ENCODE measurements at places on chromosomes 6 and 20. TPM values are rescaled to one million over a fixed set of nuclear protein-coding genes. Genes with fewer than 3 reads are reported as not detected.
A peak's percentile ranks its signal among the peaks of the same experiment; 100 is the strongest.

The KCNK5 gene
- total RNA-seq, result 10.9 TPM

The CLPSL2 gene
- not detected for total RNA-seq

The ZBTB46 gene
- total RNA-seq, result 9.9 TPM

The MRPL18 gene
- 47.8 TPM for total RNA-seq

The SLC22A7 gene
- total RNA-seq, result not detected

The LCA5 gene
- total RNA-seq, result 7.1 TPM

DNA sequence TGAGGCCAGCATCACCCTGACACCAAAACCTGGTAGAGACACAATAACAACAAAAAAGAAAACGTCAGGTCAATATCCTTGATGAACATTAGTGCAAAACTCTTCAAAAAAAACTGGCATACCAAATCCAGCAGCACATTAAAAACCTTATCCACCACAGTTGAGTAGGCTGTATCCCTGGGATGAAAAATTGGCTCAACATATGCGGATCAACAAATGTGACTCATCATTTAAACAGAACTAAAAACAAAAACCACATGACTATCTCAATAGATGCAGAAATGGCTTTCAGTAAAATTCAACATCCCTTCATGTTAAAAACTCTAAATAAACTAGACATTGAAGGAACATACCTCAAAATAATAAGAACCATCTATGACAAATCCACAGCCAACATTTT is 59.6 kb upstream of the PHIP start:
- H3K4me3 ChIP-seq, result no peak overlapping the region
- H3K36me3 ChIP-seq, result no peaks in the 10 kb centered on the region
- DNase-seq, result no peak
- H3K4me1 ChIP-seq, result no peaks in the 10 kb centered on the region

DNA sequence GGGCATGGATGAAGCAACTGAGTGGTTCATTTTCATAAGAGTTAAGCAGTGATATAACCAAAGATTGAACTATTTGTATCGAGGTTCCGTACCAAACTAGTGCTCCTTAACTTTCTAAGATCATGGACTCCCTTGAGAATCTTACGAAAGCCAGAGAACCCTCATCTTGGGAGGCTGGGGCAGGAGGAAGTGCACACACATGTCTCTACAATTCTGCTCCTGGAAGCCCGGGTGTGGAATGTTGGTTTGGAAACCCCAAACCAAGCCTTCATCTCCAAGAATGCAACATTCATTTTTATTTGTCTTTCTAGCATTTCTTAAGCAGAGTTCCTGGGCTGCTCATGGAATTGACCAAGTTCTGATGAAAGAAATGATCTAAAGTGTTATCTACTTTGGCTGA is 250.5 kb upstream of the PRND start:
- no peaks in the 10 kb centered on the region for H3K4me1 ChIP-seq
- H3K36me3 ChIP-seq, result no peaks in the 10 kb centered on the region
- DNase-seq, result no peak
- no peak overlapping the region for H3K27ac ChIP-seq

DNA sequence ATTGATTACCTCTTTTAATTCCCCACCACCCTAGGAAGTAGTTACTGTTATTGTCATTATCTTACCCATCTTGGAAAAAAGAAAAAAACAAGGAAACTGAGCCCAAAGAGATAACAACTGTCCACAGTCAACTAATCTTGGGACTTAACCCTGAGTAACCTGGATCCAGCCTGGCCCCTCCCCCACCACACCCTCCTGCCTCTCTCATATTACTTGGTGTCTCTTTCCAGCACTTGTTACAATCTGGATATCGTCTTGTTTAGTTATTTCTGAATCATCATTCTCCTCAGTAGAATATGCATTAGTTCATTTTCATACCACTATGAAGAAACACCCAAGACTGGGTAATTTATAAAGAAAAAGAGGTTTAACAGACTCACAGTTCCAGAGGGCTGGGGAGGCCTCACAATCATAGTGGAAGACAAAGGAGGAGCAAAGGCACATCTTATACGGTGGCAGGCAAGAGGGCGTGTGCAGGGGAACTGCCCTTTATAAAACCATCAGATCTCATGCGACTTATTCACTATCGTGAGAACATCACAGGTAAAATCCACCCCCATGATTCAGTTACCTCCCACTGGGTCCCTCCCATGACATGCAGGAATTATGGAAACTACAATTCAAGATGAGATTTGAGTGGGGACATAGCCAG is 60.3 kb downstream of the LY86 start:
- no peak overlapping the region for H3K4me3 ChIP-seq
- no peaks in the 10 kb centered on the region for H3K4me1 ChIP-seq
- H3K27ac ChIP-seq, result no peak overlapping the region
- H3K36me3 ChIP-seq, result no peaks in the 10 kb centered on the region
- DNase-seq, result no peak

DNA sequence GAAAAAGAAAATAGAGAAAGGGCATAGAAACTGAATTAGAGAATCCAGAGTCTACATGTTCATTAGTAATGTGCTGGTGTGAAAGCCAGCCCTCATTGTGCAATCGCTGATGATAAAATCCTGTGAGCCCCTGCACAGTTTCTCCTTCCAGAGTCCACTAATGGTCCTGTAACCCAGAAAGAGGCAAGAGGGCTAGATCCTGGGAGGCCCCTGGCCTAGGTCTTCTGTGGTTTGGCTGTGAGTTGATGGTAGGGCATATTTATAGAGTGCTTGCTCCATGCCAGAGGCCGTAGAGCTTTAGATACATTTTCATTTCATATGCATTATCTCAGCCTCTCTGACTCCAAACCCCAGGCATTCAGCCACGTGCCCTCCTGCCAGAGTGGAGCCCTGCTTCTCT is 94.9 kb upstream of the MTHFD1L start:
- H3K36me3 ChIP-seq, result no peaks in the 10 kb centered on the region
- H3K4me1 ChIP-seq, result peaks cover 16% of the 10 kb centered on the region
- no peaks in the 10 kb centered on the region for H3K27me3 ChIP-seq
- no peak overlapping the region for H3K4me3 ChIP-seq
- no peak overlapping the region for H3K27ac ChIP-seq
- no peak for DNase-seq

DNA sequence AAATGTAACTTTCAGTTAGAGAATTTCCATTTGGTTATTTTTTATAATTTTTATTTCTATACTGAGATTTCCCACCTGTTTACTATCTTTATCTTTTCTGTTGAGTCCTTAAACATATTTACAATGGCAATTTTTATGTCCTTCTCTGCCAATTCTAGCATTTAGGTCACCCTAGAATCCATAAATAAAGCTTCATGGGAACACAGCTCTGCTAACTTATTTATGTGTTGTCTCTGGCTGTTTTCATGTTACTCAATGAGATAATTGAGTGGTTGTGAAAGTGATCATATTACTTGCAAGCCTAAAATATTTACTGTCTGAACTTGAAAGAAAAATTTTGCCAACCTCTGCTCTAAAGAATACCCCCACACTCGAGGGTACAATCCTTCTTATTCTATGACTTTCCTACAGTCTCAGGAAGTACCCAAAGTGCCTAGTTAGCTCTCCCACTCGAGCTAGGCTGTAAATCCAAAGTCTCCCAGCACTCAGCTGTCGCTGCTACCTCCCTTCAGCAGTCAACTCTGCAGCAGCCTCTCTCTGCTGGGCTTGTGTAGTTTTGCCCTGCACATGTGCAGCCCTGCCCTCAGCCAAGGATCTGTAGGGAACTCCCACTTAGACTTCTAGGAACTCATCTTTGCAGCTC is 53.5 kb upstream of the GCLC start:
- H3K27ac ChIP-seq, result no peak overlapping the region
- no peak overlapping the region for H3K4me3 ChIP-seq
- no peaks in the 10 kb centered on the region for H3K4me1 ChIP-seq
- DNase-seq, result no peak
- no peaks in the 10 kb centered on the region for H3K27me3 ChIP-seq
- H3K36me3 ChIP-seq, result no peaks in the 10 kb centered on the region

- H3K36me3 ChIP-seq, result peaks cover 21% of the 10 kb centered on the region
- H3K27me3 ChIP-seq, result no peaks in the 10 kb centered on the region
- peak within 1 kb of the TSS; percentile 86 for H3K27ac ChIP-seq
Observed at GRCh38 chr20:63979557-63980316, at the start of gene SAMD10. Gene SAMD10, minus strand, starts transcription at chr20:63979642. Its CDS starts 175 bp downstream, at chr20:63979467.

- H3K4me1 ChIP-seq, result no peaks in the 10 kb centered on the region
- no peak overlapping the region for H3K27ac ChIP-seq
- H3K36me3 ChIP-seq, result no peaks in the 10 kb centered on the region
- DNase-seq, result no peak
- H3K4me3 ChIP-seq, result no peak overlapping the region
Observed at GRCh38 chr6:23277521-23278179, 708.3 kb downstream of the HDGFL1 start.

DNA sequence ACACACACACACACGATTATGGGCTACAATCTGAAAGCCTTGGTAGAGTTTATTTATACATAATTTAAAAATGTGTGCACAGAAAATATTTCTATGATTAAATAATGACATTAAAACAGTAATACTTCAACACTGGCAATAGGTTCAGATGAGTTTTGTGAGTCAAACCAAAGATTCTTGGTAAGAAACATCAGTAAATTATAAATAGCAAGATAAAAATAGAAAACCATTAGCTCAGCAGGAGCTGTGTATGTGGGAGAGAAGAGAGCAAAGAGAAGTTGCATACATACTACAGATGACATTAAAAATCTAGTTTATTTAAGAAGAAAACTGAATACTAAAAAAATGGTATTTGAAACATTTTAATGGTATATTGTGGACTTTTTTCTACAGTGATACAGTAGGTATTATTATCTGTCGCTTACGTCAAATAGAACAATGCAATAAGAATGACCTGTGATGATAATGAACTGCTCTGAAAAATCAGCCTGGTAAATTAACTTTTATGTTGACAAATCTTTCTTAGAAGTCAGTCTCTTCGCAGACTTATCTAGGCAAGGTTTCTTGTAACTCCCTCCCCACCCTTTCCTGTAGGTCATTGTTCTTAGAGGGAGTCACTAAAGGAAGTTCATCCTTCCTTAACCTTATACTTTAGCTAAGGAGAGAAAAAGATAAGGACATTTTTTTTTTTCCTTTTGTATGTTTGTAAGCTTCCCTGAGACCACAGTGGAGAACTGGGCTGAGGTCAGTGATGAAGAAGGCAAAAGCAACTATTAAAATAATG is 149.3 kb downstream of the GJA1 start:
- H3K4me1 ChIP-seq, result peaks cover 4% of the 10 kb centered on the region
- H3K27ac ChIP-seq, result no peak overlapping the region
- no peak overlapping the region for H3K4me3 ChIP-seq
- no peaks in the 10 kb centered on the region for H3K27me3 ChIP-seq
- H3K36me3 ChIP-seq, result no peaks in the 10 kb centered on the region
- DNase-seq, result no peak

GRCh38 chr6:169208011-169208410 is 45.6 kb downstream of the THBS2 start:
- no peak overlapping the region for H3K4me3 ChIP-seq
- DNase-seq, result no peak
- no peaks in the 10 kb centered on the region for H3K27me3 ChIP-seq
- H3K36me3 ChIP-seq, result no peaks in the 10 kb centered on the region
- H3K4me1 ChIP-seq, result no peaks in the 10 kb centered on the region

- DNase-seq, result no peak
- no peak overlapping the region for H3K27ac ChIP-seq
- H3K4me1 ChIP-seq, result peaks cover 37% of the 10 kb centered on the region
- H3K4me3 ChIP-seq, result no peak overlapping the region
Observed at GRCh38 chr20:53899351-53900167, 170.8 kb downstream of the BCAS1 start.

DNA sequence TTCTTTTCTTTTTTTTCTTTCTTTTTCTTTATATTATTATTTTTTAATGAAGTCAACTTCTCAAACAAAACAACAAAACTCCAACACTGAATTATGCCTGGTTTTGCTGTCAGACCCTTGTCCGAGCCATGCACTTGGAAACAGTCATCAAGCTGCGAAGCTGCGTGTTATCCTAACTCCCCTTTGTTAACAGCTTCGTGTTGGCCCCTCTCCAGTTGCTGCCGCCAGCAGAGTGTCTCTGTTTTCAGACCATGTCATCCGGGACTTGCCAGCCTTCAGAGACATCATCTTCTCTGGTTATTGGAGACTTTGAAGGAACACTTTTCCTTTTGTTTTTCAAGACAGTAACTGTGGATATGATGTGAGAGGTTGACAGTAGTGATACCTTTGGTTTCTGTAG is 83.1 kb downstream of the TRMT11 start:
- no peak for DNase-seq
- H3K4me1 ChIP-seq, result no peaks in the 10 kb centered on the region
- no peaks in the 10 kb centered on the region for H3K27me3 ChIP-seq

GRCh38 chr20:61253264-61253639 is 1.2 kb downstream of the CDH4 start:
- peaks cover 83% of the 10 kb centered on the region for H3K27me3 ChIP-seq
- no peaks in the 10 kb centered on the region for H3K36me3 ChIP-seq
- H3K27ac ChIP-seq, result no peak overlapping the region
- no peaks in the 10 kb centered on the region for H3K4me1 ChIP-seq
- peak overlapping the region; percentile 28 for H3K4me3 ChIP-seq
- no peak for DNase-seq

DNA sequence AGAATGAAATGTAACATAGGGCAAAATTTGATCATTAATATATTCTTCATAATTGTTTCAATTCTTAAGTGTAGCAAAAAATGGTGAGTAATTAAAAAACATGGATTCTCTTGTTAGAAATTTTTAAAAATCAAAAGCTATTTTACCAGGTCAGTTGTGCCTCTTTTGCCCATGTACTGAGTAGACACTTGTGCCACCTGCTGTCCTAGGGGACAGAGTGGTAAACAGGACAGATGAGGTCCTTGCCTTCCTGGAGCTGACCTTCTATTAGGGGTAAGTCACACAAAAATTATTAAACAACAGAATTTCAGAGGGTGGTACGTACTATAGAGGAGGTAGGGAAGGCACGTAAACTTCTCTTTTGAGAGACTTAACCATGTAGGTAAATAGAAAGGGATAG is 6.5 kb downstream of the RNF24 start:
- H3K27me3 ChIP-seq, result no peaks in the 10 kb centered on the region
- H3K36me3 ChIP-seq, result no peaks in the 10 kb centered on the region
- no peak overlapping the region for H3K4me3 ChIP-seq
- no peak for DNase-seq

Measured in lower lobe of right lung (tissue), 2 donors.